Activated CD4-positive, alpha-beta T cell treated with anti-CD3 and anti-CD28 coated beads for 48 hours (primary cell): ENCODE measurements at places on chromosomes 16 and 17.

DNA sequence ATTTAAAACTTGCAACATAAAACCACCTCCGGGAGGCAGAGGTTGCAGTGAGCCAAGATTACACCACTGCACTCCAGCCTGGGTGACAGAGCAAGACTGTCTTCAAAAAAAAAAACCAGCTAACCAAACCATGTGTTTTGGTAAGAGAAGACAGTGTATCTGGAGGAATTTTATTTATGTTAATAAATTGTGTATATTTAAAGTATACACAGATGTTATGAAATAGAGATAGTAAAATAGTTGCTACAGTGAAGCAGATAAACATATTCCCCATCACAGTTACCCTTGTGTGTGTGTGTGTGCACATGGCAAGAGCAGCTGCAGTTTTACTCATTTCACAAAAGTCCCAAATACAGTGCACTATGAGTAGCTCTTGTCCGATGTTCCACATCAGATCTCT lies 54.8 kb upstream of the CRISPLD2 start:
- no peak for DNase-seq

GRCh38 chr16:35506018-35506897 lies 2046.8 kb downstream of the TP53TG3F start:
- DNase-seq = no peak

- no peak for DNase-seq
Observed at GRCh38 chr17:32820440-32820839, 56.5 kb downstream of the MYO1D start.

DNA sequence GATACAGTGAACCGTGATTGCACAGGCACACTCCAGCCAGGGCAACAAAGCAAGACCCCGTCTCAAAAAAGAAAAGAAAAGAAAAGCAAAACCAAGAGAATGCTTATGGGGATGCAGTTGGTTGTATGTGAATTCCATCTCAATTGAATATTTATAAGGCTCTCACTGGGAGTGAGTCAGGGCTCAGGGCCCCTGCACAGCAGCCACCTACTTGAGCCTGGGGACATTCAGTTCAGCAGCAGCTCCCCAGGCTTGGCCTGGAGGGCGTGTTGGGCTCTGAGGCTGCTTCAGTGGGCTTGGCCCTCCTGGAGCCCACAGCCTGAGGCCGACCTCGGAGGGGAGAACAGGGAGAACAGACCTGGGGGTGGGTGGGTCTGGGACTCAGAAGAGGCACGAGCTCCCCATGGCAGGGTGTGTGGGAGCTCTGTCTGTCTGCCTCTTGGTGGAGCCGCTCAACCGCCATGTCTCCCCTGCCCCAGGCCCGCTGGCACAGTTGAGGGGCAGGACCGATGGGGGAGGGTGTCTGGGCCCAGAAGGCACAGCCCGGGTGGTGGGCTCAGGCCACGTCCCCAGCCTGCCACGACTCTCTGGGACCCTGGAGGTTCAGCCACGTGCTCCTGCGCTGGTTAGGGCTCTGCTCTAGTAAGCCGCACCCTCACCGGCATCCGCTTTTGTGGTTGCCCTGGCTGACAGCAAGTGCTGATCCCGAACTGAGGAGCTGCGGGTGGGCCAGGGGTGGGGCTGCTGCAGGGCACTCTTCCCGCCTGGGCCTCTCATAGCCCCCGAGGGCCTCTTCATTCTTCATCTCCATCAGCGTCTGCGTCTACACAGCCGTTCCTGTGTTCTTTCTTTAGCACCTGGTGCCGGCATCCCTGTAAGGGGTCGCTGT lies 24.8 kb downstream of the ZFPM1 start:
- DNase-seq = peak; percentile 48
